ENCODE measurements at places on chromosomes 11 and 22. TPM values are rescaled to one million over a fixed set of nuclear protein-coding genes. Genes with fewer than 3 reads are reported as not detected.

- no peak for DNase-seq
Observed at GRCh38 chr11:86415026-86415425, 40.3 kb downstream of the CCDC81 start.

- peak; percentile 69 for DNase-seq
Observed at GRCh38 chr11:28110108-28110820, 2.1 kb downstream of the METTL15 start.

GRCh38 chr22:47166446-47167016, 404.1 kb downstream of the TBC1D22A start:
- no peak for DNase-seq

Gene DBX1
- total RNA-seq: not detected

Gene SPDYC
- not detected for total RNA-seq
